AML-193 (cell line): ENCODE measurements at places on chromosomes 5 and 9.

- DNase-seq, result no peak
Observed at GRCh38 chr9:1421436-1421835, 371.3 kb downstream of the DMRT2 start.

- no peak for DNase-seq
Observed at GRCh38 chr5:109669991-109670706, 19.6 kb upstream of the MAN2A1 start.

GRCh38 chr9:18585996-18586395 is 112.0 kb downstream of the ADAMTSL1 start:
- no peak for DNase-seq

DNA sequence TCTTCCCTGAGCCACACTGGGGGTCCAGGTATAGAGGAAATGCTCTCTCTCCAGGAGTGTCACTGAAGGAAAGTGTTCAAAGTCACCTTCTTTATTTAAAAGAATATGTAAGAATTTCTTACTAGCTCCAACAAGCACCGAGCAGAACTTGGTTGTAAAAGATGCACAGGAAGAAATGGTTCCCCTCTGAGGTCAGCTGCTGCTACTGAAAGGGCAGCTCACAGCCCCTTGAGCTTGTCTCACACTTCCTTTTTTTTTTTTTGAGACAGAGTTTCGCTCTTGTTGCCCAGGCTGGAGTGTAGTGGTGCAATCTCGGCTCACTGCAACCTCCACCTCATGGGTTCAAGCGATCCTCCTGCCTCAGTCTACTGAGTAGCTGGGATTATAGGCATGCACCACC is 77.2 kb downstream of the PRRT1B start:
- DNase-seq, result peak; percentile 7

DNA sequence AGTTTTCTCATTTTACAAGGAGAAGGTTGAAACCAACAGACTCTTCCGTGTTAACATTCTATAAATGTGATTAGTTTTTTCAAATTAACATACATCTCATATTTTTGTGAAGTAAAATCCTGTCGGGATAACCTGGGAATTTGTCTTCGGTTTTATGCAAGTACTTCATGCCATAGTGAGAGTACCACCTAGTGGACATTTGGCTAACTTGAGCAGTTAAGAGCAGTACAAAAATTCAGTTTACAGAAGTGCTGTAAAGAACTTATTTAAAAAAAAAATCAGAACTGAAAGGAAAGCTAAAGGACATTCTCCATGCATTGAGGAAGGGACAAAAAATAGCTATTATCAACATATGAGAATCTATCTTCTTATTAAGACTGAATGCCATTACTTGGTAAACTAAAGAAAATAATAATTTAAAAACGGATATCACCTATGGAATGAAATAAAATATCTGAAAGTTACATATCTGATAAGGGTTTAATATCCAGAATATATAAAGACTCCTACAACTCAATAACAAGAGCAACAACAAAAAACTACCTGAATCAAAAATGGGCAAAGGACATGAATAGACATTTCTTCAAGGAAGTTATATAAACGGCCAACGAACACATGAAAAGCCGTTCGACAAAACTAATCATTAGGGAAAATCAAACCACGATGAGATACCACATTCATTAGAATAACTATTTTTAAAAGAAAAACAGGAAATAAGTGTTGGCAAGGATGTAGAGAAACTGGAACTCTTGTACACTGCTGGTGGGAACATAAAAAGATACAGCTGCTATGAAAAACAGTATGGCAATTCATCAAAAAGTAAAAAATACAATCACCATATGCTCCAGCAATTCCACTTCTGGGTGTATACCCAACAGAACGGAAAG is 117.0 kb upstream of the GNA14 start:
- peak; percentile 38 for DNase-seq

- DNase-seq, result no peak
Observed at GRCh38 chr9:114004221-114004716, 73.8 kb downstream of the AMBP start.

- DNase-seq, result no peak
Observed at GRCh38 chr5:148806520-148806931, 19.9 kb upstream of the ADRB2 start.

GRCh38 chr9:70374962-70375618 is 39.4 kb downstream of the KLF9 start:
- no peak for DNase-seq
